Testis (tissue), 5 donors: ENCODE measurements at places on chromosomes 6 and 20. TPM values are rescaled to one million over a fixed set of nuclear protein-coding genes. Genes with fewer than 3 reads are reported as not detected.
A peak's percentile ranks its signal among the peaks of the same experiment; 100 is the strongest.

DNA sequence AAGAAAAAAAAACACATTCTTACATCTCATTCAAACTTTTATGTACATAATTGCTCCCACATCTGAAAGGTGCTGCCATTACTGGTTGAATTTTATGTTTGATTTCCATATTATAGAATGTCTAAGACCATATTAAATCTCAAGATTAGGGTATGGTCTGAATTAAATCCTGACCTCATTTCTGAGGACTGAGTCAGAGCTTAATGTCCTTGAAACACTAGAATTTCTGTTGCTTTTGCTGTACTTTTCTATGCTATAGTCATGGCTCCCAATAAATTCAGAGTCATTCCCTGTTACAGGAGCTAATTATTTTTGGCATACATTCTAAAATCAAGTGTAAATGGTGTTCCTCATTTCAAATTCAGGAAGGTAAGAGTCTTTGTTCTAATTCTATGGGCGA lies 285.3 kb upstream of the MANEA start:
- H3K4me1 ChIP-seq = no peaks in the 10 kb centered on the region
- DNase-seq = no peak
- H3K27ac ChIP-seq = no peak overlapping the region
- no peak overlapping the region for H3K4me3 ChIP-seq
- no peaks in the 10 kb centered on the region for H3K27me3 ChIP-seq

Gene CCM2L
- total RNA-seq = 2.7 TPM

DNA sequence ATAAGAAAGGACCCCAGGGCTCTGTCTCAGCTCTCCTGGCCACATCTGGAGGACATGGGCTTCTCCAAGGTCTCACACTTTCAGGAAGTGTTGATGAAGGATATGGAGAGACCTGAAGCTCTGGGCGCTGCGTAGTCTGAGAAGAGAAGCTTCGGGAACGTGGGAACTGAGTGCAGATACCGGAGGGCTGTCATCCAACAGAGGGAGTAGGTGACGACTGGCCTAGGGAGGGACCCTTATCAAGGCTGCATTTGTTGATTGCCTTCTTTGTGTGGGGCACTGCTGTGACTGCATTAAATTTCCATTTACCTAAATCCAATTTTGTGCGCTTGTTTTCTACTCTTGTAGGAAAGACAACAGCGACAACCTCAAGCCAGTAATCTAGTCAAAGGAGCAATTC lies 63.4 kb downstream of the PLG start:
- no peak overlapping the region for H3K4me3 ChIP-seq
- no peak overlapping the region for H3K27ac ChIP-seq
- DNase-seq = no peak
- no peaks in the 10 kb centered on the region for H3K36me3 ChIP-seq
- no peaks in the 10 kb centered on the region for H3K4me1 ChIP-seq

DNA sequence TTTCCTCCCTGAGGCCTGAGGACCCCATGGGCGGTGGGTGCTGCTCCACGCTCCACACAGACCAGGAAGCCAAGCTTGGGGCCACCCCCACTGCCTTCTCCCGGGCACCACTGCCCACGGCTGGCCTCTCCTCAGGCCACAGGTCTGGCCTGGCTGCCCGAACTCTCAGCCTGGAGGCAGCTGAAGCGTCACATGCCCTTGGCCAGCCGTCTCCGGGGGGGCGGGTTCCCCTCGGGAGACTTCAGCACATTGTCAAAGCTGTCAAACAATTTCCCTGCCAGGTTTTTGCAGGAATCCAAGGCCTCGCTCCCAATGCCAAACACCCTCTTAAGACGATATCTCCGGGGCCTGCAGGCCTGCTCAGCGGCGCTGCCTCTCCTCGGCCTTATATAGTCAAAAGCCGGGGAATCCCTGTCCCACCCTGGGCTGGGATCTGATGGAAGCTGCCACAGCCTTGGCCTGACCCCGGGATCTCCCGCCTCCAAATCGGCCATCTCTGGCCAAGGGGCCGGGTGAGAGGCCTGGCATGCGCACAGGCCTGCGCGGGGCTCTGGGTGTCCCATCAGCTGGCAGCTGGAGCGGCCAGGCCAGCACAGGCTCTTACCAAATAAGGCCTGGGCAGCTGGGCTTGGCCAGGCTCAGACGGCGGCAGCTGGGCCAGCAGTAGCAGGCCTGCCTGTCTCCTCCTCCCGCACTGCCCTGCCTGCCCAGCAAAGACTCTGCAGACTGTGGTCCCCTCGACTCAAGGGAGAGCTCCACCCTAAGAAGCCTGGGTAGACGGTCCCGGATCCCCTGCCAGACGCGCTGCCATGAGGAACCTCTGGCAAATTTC lies 49.7 kb downstream of the RBM38 start:
- H3K27ac ChIP-seq = peak overlapping the region; percentile 77
- H3K4me1 ChIP-seq = peaks cover 23% of the 10 kb centered on the region
- H3K4me3 ChIP-seq = no peak overlapping the region
- H3K36me3 ChIP-seq = no peaks in the 10 kb centered on the region
- no peaks in the 10 kb centered on the region for H3K27me3 ChIP-seq
- peak; percentile 84 for DNase-seq

Gene ZSWIM3
- total RNA-seq = 9.3 TPM

Gene NFATC2
- 6.5 TPM for total RNA-seq

DNA sequence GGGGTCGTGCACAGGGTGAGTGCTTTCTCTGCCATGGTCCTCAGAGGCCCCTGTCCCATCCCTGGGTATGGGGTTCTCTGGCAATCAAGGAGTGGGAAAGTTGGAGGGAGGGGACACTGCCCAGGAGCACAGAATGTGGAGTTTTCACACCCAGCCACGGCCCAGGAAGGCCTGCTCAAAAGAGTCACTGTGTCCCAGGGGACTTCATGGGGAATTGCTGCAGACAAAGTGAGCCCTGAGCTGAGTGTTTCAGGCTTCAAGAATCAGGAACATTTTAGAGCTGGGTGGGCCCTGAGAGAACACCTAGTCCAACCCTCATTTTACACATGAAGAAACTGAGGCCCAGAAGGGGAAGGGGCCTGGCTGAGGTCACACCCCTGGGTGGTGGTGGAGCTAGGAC lies 5.7 kb downstream of the MAPK13 start:
- H3K4me1 ChIP-seq = peaks cover 45% of the 10 kb centered on the region
- no peaks in the 10 kb centered on the region for H3K27me3 ChIP-seq
- H3K27ac ChIP-seq = no peak overlapping the region
- no peak overlapping the region for H3K4me3 ChIP-seq
- no peak for DNase-seq

- no peak overlapping the region for H3K27ac ChIP-seq
- no peaks in the 10 kb centered on the region for H3K27me3 ChIP-seq
- H3K36me3 ChIP-seq = no peaks in the 10 kb centered on the region
- no peak overlapping the region for H3K4me3 ChIP-seq
Measured at GRCh38 chr20:61902221-61902869, 163.3 kb downstream of the TAF4 start.

GRCh38 chr6:2665146-2666070 lies 85.3 kb downstream of the MYLK4 start:
- no peak overlapping the region for H3K27ac ChIP-seq
- no peaks in the 10 kb centered on the region for H3K4me1 ChIP-seq
- DNase-seq = no peak
- no peaks in the 10 kb centered on the region for H3K27me3 ChIP-seq
- H3K4me3 ChIP-seq = no peak overlapping the region
- H3K36me3 ChIP-seq = no peaks in the 10 kb centered on the region

Gene B3GAT2
- total RNA-seq = 2.2 TPM

DNA sequence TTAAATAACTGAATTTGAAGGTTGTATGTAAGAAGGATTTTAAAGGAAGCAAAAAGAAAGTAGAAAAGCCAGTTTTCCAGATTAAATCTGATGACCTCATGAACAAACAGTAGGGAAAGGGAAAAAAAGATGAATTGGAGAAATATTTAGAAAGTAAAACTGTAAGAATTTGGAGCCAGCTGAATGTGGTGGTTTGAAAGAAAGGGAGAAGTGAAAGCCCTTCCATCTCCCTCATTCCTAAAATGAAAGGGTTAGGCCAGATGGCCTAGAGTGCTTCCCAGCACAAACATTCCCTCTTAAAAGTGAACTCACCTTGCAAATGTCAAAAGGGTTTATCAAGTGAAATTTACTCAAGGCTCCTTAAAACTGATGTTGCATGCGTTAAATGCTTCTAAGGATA lies 139.3 kb upstream of the COL21A1 start:
- no peak overlapping the region for H3K4me3 ChIP-seq
- no peaks in the 10 kb centered on the region for H3K27me3 ChIP-seq
- no peak overlapping the region for H3K27ac ChIP-seq
- no peaks in the 10 kb centered on the region for H3K36me3 ChIP-seq
- H3K4me1 ChIP-seq = peaks cover 4% of the 10 kb centered on the region

Gene LAMA2
- total RNA-seq = 56.0 TPM
